NCI-H1105 treated with DMSO at 0.1 percent for 48 hours (cell line): ENCODE measurements at places on chromosomes 2 and 18.

- no peak for DNase-seq
These were observed 199.1 kb upstream of the CELF4 start for GRCh38 chr18:37764541-37765288.

- DNase-seq: no peak
These were observed 188.3 kb downstream of the ZNF516 start for GRCh38 chr18:76306685-76307292.

GRCh38 chr2:13585732-13586131 is 869.0 kb downstream of the TRIB2 start:
- DNase-seq: no peak

GRCh38 chr2:84886791-84887190 is 5.9 kb upstream of the TRABD2A start:
- no peak for DNase-seq

- no peak for DNase-seq
These were observed 263.4 kb downstream of the PDE11A start for GRCh38 chr2:177808984-177809809.
